ENCODE measurements at places on chromosomes 12 and 14.

DNA sequence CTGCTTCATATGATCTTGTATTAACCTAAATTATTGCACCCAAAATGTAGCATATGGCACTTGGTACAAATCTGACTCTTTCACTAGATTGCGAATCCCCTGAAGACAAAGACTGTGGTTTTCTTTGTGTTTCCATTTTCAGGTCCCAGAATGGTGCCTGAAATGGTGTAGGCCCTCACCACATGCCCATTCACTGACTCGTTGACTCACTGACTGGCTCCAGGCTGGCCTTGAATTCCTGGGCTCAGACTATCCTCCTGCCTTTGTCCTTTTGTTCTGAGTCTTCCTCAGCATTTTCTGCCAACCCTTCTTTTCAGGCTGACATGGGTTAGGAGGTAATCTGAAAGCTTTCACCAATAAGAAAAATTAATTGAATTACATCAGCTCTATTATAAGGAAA lies 368.7 kb upstream of the GARIN6 start:
- DNase-seq: no peak

GRCh38 chr12:111445726-111446581 lies 40.2 kb downstream of the SH2B3 start:
- no peak for DNase-seq

- no peak for DNase-seq
These were observed 202.9 kb downstream of the AKAP6 start for GRCh38 chr14:32531942-32532515.

DNA sequence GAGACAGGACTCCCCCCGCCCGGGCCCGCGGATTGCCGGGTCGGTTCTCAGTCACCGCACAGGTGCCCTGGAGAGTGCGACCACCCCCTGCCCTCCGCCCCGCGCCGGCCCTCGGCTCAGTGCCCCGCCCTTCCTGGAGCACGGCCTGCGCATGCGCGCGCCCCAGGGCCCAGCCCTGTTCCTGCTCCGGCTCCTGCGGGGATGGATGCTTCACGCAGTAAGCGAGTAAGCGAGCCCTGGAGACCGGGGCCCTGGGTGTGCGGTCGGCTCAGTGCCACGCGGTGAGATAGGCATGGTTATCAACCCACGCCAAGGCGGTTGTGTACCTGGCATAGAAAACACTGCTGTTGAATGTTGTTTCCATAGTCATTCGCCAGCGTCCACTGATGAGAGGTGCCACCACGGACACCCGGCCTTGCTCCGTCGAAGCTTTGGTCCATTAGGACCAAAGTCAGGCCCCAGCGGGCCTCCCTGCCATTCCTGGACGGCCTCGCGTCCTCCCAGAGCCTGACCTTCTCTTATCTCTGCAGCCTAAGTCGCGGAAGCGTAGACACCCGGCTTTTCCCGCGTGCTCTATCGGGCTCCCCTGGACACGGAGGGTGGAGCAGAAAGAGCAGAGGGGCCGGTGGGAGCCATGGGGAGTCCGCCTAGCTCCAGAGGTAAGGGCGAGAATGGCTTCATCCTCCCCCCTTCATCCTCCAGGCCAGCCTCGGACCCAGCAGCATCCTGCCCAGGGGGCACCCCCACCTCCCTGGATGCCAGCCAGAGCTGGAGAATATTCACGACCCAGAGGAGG lies 90.6 kb downstream of the PAPOLA start:
- DNase-seq: peak; percentile 45

DNA sequence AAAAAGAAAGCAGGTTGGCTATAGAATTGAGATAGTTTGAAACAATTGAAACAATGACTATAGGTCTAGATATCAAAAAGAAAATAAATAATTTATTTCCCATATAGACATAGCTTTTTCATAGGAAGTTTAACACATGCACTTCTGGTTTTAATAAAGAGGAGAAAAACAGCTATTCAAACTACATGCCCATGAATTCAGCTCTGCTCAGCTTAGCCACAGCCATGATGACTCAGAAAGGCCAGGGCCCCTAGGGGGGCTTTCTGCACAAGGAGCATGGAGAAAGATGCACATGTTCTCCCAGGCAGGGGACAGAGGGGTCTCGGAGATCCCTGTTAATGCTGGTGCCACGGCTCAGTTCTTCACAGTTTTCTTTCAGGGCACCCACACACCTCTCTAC lies 114.0 kb downstream of the GALC start:
- DNase-seq: no peak

DNA sequence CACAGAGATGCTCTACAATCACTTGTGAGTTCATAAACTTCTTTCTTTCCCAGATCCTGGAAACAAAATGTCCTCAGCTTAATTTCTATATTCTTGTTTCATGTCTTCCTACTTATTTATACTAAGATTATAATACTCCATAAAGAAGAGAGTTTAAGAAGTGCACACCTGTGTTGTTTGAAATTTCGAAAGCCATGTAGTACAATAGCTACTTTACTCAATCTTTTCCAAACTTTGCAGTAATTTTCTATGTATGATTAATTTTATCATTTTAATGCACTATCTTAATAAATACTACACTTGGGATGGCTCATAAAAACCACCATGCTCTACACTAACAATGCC lies 300 bp upstream of the TTC5 start:
- DNase-seq: no peak

DNA sequence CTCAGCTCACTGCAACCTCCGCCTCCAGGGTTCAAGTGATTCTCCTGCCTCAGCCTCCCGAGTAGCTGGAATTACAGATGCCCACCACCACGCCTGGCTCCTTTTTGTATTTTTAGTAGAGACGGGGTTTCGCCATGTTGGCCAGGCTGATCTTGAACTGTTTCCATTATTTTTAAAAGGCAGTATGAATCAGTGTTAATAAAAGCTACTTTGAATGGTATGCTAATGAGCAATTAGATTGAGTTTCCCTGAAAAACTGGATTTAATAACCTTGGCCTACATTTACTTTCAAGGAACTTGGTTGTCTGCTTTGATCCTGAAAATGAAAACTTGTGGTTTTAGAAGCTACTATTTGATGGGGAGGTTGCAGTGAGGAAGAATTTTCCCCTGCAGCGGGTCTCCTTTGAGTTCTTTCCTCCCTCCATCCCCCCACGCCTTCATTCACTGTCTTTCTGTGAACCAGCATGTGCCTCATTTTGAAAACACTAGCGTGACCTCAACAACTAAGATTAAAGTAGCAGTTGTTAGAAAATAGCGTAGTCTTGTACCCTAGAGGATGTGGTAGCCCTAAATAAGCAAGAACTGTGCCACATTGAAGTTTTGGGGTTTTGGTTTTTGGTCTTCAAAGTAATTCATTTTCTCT lies 17.8 kb upstream of the RPS6KA5 start:
- DNase-seq: no peak

- no peak for DNase-seq
These were observed 11.3 kb upstream of the RCOR1 start for GRCh38 chr14:102581193-102581592.

DNA sequence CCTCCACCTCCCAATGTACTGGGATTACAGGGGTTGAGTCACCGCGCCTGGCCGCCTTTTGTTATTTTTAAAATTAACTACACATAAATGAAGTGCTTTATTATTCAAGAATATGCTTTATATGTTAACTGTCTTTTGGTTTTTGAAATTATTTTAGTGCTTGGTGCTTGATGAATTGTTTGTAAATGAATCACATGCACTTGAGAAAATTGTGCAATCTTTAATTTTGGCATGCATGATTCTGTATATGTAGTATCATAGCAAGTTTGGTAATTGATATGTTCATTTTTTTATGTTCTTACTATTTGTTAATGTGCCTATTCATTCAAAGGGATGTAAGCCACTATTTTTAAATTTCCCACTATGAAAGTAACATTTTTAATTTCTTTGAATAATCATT lies 440.9 kb downstream of the NAV3 start:
- no peak for DNase-seq

DNA sequence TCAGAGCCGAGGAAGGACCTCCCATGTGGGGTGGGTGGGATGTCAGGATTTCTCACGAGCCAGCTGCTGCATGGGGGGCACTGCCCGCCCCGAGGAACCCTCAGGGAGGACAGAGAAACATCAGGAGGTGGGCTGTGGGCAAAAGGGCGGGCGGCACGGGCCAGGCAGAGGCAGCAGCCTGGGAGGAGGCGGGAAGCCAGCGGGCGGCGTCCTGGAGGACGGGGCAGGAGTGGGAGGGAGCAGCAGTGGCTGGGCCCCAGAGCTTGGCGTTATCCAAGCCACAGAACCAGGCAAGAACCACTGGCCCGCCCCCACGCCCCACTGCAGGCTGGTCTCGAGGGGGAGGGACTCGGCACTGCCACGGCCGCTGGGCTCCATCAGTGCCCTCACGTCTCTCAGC lies 2.4 kb downstream of the C14orf180 start:
- no peak for DNase-seq

GRCh38 chr12:80262771-80263170 lies 163.4 kb downstream of the OTOGL start:
- no peak for DNase-seq

DNA sequence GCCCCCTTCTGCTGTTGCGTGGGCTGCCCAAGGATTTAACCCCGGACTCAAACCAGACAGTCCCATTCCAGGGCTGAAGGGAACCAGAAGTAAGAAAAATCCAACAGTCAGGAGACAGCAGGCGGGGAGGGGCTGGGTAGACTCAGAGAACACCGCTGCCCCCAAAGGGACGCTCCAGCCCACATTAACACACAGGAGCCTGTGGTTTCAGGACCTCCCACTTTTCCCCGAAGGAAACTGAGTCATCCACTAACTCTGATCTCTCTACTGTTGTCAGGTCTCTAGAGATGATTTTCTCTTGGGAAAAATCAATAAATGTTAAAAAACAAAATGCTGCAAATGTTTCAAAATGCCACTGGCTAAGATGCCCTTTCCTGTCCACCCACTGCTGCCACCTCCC lies 41.6 kb downstream of the FBXO21 start:
- DNase-seq: no peak

DNA sequence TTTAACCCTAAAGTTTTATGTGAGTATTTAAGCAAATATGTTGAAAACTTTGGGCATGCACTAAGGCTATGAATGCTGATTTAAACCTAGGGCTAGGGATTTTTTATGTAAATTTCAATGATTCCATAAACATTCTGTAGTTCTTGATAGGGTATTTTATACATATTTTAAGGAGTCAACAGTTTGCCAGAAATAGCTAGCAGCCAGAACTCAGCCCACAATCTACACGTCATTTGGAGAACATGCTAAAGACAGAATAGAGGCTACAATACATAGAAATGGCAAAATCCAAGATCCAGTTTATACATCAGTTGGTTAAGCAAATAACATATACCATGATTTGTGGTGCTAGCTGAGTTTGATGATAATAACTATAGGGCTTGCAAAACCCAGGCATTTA lies 184.7 kb downstream of the TMEM117 start:
- no peak for DNase-seq

DNA sequence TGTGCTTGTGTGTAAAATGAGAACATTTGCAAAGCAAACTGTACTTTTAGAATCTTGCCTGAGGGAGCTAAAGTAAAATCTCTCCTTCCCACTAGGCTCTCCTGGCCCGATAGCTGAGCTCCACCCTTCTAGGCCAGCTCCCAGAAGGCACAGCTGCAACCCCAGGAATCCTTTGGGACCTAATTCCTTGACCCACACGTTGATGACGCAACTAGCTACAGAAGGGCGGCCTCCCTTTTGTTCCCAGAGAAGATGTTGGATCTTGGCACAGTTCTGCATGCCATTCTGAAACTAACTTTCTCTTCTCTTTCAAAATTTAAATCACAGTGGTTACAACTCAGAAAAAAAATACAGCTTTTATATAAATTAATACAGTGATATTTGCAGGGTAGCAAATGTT lies 268.1 kb downstream of the EGLN3 start:
- DNase-seq: no peak

DNA sequence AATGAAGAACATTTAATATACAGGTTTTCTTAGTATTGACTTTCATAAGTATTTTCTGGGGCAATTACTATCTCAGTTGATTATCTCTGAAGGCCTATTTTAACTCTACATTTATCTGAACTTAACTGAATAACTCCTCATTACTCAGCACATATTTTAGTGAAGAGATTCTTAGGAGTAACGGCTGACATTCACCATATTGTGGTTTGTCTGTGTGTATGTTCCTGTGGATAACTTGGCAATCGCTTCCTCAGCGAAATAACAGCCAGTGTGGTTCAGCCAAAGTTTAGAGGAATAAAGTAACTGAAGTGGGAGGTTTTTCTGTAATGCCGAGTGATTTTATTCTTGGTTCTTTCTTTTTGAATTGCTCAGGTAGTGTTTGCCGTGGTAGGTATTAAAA lies 168.0 kb downstream of the RAD51B start:
- no peak for DNase-seq

GRCh38 chr14:106809615-106810014 lies 1283.2 kb downstream of the TMEM121 start:
- DNase-seq: no peak

GRCh38 chr12:19064713-19065112 lies 64.8 kb upstream of the PLEKHA5 start:
- DNase-seq: no peak

DNA sequence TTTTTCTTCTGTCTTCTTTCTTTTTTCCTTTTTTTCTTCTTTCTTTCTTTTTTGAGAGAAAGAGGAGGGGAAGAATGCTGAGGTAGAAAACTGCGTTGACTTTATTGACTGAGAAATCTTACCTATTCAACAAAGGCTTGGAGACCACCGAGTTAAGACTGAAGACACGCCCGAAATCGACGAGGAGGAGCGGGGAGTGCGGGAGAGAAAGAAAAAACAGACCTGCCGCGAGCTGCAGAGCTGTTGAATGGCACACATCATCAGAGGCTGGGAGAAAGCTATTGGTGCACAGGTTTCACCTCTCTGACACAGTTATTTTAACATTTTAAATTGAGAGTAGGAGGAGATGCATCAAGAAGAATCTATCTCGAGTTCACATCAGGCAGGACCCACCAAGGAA lies 5.1 kb downstream of the ASCL1 start:
- DNase-seq: no peak

- no peak for DNase-seq
These were observed 135.0 kb upstream of the LRIG3 start for GRCh38 chr12:59055204-59055860.

DNA sequence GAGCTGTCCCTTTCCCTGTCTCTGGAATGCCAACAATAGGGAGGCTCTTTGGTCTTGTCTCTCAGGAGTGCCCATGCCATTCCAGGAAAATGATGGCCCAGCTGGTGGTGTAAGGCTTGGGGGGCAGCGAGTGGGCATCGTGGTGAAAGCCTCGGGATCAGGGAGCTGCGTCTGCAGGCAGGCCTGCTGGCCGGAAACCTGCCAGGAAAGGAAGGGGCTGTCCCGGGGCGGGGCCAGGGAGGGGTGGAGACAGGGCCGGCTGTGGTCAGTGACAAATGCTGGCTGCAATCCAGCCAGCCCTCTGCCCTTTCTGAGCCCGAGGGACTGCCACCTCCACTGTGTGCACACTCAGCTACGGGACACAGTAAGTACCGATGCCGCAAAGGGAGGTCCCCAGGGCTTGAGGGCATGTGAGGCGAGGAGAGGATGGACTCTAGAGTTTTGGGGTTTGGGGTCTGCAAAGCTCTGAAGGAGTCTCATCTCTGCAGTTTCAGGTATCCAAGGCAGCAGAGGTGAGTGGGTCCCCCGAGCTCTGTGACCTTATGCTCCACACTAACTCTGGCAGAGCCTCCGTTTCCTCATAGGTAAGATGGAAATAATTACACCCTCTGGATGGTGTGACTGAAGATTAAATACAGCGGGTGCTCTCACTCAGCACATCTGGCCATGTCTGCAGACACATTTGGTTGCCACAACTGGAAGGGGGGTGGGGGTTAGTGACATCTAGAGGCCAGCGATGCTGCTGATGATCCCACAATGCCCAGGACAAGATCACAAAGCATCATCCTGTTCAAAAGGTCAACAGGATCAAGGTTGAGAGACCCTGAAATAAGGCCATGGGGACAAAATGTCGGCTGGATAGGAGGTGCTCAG lies at the start of gene SERPINA5:
TSS of gene SERPINA5 (plus strand) at position 300 of the 873 bp plus-strand sequence. CDS start 5,937 bp downstream, outside the sequence.
- no peak for DNase-seq

All from stimulated activated CD8-positive, alpha-beta memory T cell treated with anti-CD3 and anti-CD28 coated beads, Interleukin-15, amount 100 ng/mL, for 24 hours (primary cell).